ENCODE measurements at places on chromosomes 1 and 21.

GRCh38 chr1:177872308-177872900, 97.5 kb downstream of the SEC16B start:
- no peak for DNase-seq

- DNase-seq: peak; percentile 34
Observed at GRCh38 chr21:16821588-16821987, 691.3 kb upstream of the CXADR start.

DNA sequence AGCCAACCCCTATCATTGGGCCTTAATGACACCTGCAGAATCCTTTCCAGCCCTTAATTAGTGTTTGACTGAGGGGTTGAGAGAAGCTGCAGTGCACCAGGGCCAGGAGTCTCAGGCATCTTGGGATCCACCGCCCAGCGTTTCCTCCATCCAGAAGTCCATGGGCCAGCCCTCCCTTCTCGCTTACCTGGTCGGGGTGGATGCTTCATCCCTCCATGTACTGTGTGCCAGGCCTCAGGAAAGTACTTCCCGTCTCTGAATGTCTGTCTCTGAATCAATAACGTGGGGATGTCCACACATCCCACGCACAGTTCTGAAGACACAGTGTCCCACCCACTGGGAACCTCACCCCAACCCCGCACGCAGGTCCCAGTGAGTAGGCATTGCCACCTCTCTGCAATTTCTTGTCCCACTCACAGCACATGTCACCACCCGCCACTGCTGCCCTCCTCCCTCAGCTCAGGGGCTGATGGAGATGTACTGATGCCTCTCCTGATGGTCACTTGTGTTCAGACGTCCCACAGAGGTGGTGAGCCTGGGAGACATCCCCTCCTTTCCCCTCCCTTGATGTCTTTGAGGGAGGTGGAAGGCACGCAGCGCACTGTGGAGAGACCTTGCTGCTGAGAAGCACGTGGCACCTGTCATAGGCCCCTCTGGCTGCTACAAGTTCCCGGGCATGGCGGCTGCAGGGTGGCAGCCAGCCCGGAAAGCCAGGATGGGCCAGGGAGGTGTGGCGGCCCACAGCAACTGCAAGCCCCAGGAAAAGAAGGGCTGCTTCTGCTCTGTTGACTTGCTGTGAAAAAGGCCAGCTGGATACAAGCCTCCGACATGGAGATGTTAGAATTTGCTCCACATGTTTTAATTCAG, 29.4 kb upstream of the PRSS38 start:
- DNase-seq: no peak

- DNase-seq: no peak
Observed at GRCh38 chr21:18058731-18059398, 185.8 kb upstream of the CHODL start.

DNA sequence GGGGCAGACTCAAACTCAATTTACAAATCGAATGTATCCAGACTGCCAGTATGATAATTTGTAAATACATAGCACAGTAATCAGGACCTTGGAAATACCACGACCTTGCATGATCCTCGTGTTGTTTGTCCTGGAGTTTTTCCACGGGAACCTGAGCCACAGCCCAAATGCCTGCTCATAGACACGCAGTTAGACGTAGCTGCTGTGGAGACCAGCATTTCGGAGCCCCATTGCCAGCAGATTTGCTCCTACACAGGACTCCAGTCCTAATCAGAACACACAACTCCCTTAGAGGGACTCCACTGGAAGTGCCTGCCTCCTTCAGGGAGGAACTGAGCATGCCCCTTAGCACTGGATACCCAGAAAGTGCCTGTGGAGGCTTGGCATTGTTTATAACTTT, 163.2 kb downstream of the GALNT2 start:
- DNase-seq: no peak

DNA sequence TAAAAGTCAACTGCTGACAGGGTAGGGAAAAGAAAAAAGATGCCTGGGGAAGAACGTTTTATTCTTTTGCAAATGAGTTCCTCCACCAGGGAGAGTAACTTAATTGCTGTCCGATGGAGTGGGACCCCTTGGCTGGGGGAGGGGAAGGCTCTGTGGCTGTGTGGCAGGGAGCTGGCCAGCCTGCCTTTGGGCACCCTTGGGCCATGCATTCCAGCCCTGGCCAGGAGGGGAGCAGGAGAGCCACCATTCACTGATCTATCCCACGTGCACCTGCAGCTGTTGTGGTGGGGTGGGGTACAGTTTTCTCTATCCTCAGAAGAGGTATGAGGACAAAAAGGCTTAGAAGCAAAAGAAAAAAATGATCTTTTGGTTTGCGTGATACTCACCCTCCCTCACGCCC, 116.9 kb downstream of the KCNK1 start:
- DNase-seq: no peak

- no peak for DNase-seq
Observed at GRCh38 chr1:83769072-83769471, 229.9 kb downstream of the TTLL7 start.

- peak; percentile 46 for DNase-seq
Observed at GRCh38 chr21:44820851-44821250, 3.0 kb upstream of the SUMO3 start.

- no peak for DNase-seq
Observed at GRCh38 chr1:109356915-109357314, 40.8 kb downstream of the SORT1 start.

DNA sequence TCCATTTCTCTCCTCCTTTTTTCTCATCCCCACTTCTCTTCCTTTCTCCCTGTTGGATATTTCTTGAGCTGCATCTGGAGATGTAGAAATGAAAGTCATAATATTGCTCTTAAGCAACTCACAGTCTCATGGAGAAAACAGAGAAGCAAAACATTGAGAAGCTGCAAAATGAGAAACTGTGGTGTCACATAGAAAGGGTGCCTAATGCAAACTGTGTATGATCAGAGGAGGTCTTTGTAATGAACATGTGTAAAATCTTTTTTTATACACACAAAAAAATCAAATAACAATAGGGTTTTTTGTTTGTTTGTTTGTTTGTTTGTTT, 11.8 kb upstream of the SLAMF7 start:
- no peak for DNase-seq

DNA sequence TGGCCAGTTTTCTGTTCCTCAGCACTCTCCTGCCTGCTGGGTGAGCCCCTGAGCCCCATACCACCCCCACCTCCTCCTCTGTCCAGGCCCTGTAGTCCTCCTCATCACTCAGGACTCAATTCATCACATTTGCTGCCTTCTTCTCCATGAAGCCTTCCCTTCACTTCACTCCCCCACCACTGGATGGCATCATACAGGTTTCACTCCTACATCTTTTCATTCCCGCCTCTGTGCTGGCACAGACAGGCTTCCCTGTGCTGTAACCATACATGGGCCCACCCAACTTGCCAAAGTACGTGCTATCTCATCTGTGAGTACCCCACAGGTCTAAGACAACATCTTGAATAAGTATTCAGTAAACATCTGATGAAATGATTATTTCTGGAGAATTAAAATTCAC, 56.9 kb downstream of the SLC45A1 start:
- DNase-seq: peak; percentile 51

GRCh38 chr1:164417016-164417704, 141.8 kb upstream of the PBX1 start:
- DNase-seq: no peak

- DNase-seq: no peak
Observed at GRCh38 chr1:178277793-178278530, 184.1 kb downstream of the RASAL2 start.

DNA sequence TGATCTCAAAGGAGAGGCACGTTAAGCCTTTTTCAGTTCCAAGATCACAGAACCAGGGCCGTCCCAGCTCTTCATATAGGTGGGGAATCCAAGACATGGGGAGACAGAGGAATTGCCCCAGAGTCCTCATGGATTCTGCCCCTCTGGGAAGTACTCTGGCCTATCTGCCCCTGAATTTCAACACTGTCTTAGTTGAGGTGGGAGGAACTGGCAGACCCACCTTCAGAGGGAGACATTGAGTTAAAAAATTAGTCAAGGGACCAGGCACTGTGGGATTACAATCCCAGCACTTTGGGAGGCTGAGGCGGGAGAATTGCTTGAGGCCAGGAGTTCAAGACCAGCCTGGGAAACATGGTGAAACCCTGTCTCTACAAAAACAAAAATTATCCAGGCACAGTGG, 2.1 kb upstream of the KNCN start:
- no peak for DNase-seq

GRCh38 chr1:12338823-12339222, 109.0 kb downstream of the VPS13D start:
- no peak for DNase-seq

DNA sequence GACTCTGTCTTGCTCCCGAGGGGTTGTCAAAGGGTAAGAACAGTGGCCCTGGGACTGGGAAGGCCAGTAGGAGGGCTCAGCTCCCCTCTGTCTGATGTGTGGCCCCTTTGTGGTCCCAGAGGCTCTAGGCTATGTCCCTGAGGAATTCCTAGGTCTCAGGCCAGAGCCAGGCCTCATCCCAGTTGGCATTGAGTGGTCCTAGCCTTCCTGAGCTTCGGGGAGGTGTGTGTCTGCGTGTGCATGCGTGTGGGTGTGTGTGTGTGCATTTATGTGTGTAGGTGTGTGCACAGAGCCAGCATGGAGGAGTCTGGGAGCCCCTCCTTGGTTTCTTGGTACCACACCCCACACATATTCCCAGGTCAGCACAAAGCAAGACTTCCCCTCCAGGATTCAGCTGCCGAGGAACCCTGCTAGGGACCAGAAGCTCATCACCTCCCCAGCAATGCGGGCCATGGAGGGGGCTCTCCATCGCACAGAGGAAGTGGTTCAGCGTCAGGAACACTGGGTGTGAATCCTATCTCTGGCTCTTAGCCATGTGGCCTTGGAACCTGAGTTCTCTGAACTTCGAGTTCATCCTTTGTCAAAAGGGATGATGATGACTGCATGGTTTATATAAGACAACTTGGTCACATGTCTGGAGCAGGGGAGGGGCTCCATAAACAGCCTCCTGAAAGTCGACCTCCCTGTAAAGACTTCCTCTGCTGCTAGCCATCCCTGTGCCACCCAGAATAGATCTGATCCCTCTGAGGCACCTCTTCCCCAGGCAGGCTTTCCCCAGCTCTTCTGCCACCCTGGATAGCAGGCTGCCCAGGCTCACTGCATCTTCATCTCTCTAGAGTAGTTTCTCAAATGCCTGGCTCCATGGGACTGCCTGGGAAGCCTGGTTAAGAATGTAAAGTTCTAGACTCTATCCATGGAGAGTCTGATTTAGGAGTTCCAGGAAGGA, 8.3 kb upstream of the EPS8L3 start:
- no peak for DNase-seq

GRCh38 chr21:42691901-42692559, 38.6 kb downstream of the PDE9A start:
- no peak for DNase-seq

DNA sequence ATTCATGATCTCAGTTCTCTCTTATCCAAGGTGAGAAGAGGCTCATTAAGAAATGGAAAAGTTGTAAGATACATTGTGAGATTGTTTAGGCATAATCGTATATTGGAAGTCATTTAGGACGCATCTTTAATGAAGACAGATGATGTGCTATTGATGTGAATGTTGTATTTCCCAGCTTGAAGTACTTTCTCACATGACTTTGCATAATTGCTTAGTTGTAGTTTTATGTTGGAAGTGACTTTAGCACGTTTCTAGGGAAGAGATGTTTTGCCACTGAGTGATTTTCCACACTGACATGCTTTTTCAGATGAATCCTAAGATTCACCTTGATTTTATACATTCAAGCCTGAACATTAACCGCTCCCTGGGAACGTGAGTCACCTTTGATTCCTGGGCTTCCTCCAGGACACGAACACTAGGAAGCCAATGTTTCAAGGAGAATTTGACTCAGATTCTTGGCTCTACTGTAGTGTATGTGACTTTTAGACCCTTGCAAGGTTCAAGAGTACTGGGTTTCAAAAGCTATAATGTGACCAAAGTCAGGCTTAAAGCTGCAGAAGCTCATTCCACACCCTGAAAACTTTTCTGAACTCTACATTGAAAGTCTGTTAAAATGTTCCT, 27.9 kb downstream of the ANGEL2 start:
- DNase-seq: peak; percentile 12

DNA sequence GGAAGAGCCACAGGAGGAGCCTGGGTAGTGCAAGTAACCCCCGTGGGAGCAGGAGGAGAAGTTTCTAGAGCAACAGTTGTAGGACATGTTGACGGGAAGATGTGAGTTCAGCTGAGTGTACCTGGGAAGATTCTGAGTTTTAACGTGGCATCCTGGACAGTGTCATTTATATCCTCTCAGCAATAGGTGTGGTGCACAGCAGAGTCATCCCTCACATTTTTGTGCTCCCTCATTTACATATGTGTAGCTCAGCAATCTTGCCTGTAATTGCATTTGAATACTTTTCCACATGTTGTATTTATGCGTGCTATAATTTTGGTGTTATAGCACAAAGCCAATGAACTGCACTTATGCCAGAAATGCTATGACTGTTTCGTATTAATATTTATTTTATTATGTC, at the start of gene KRTAP13-3:
TSS of gene KRTAP13-3 (minus strand) at position 101 of the 400 bp plus-strand sequence. CDS start at position 87, 14 bp downstream.
- no peak for DNase-seq

GRCh38 chr1:94309216-94309615, 71.8 kb upstream of the ARHGAP29 start:
- DNase-seq: no peak

DNA sequence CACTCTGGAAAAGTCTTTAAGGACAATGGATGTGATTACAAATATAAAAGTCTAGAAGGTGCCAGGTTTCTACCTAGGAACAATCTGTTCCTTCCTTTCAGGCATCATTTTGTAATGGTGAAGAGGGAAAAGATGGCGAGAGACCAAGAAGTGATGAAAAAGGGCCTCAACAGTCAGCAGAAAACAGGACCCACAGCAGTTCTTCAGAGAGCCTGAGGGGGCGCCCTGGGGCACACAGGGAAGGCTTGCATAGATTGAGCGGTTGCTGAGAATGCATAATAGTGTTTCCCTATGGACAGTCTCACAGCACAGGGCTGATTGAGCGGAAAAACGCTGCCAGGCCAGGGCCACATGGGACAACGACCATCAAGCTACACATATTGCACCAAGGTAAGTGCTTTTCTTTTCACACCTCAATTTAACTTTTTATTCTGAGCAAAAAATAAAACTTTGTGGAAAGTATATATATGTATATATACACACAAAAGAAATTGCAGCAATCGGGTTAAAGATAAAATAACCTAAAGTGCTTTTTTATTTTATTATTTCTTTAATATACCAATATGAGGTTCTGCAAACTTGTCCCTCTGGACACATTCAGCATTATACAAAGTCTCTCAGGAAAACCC, 3.1 kb upstream of the YRDC start:
- peak; percentile 77 for DNase-seq
